GM12865 (cell line): ENCODE measurements at places on chromosomes 1 and 21.

GRCh38 chr21:40299451-40299850 is 432.2 kb downstream of the PCP4 start:
- no peak for DNase-seq

DNA sequence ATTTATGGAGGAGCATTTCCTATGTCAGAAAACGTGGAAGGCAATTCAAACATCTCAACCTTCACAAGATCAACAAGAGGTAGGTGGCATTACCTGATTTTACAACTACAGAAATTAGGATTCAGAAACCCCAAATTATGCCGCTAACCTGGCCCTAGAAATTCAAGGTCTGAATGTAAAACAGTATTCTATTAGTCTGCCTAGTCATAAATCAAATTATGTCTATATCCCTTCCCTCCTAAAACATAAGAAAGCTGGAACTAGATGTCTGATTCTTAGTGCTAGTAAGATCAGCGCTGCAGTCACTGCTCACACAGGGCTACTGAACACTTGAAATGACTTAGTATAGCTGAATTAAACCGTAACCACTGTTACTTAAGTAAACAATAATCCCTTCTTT is 1.4 kb downstream of the TOMM20 start:
- DNase-seq = no peak

DNA sequence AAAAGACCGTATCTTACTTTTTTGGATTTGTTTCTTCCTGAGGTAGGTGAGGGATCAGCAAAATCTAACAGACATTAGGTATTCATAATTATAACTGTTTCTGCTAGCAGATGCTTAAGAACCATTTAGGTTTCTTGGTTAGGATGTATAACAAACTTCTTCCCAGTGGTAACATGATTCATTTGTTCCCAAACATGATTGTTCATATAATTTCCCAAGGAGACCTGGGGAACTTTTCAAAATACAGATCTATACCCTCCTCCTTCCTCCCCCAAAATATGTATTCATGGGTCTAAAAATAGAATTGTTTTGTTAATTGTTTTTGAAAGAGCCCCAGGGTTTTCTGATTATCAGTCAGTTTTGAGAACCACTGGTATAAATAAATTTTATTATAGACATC is 228.2 kb downstream of the COP1 start:
- DNase-seq = no peak

DNA sequence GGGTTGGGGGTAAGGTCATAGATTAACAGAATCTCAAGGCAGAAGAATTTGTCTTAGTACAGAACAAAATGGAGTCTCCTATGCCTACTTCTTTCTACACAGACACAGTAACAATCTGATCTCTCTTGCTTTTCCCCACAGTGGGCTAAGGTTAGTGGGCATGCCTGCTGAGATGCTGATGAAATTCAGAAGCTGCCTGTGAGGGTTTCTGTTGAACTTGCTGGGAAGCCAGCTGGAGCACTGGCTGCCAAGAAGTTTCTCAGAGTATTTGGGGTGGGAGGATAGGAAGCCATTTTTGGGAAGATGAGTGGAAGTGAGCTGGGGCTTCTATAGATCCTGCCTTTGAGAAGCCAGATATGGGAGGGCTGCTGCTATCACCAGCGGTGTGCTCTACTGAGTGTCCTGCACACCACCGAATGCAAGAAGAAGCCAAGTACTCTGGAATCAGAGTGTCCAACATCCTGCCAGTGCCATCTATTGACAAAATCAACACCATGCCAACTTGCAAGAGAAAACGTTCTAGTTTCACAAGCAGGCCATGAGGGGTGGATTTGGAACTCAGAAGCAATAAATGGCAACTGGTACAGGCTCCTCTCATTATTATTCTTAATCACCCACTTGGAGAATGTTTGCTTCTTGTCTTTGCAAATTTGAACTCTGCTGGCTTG is 102.7 kb downstream of the PTPRU start:
- no peak for DNase-seq

GRCh38 chr1:101371259-101371658 is 134.4 kb downstream of the S1PR1 start:
- DNase-seq = peak; percentile 93

DNA sequence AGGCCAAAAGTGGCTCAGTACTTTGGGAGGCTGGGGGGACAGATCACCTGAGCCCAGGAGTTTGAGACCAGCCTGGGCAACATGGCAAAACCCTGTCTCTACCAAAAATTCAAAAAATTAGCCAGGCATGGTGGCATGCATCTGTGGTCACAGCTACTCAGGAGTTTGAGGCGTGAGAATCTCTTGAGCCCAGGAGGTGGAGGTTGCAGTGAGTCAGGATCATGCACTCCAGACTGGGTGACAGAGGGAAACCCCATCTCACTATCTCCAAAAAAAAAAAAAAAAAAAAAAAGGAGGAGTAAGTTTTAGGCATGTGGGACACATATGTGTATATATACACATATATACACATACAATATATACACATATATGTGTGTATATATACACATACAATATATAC is 165.3 kb upstream of the DPYD start:
- DNase-seq = no peak

- DNase-seq = peak; percentile 83
Observed at GRCh38 chr1:226653311-226653921, 85.7 kb downstream of the ITPKB start.

DNA sequence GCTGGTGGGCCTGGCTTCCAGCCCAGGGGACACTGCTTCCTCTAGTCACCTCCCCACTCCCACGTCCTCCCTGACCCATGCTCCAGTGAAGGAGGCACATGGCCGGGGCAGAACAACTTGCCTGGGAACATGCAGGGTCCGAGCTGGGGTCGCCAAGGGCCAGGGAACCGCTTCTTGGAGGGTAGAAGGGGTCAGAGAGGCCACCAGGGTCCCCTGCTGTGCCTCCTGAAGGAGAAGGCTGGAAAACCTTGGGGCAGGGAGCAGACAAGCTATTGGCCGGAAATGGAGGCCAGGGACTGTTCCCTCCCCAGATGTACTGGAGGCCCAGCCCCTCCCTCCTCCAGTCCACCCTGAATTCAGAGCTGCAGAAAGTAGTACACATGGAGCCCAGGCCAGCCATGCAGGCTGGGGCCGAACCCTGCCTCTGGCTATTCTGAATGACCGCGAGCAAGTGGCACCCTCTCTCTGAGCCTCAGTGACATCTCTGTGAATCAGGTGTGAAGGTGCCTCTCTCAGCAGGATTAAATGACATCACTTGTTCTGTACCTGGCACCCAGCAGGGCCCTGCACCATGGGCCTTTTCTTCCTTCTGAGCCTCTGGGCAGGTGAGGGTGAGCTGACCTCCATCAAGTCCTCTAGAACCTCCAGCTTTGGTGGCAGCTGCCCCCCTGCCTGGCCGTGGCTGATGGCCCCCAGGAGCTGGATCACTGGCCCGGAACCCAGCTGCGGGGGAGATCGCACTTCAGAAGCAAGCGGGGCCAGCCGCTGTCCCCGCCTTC is 15.7 kb downstream of the SPOCD1 start:
- DNase-seq = no peak

DNA sequence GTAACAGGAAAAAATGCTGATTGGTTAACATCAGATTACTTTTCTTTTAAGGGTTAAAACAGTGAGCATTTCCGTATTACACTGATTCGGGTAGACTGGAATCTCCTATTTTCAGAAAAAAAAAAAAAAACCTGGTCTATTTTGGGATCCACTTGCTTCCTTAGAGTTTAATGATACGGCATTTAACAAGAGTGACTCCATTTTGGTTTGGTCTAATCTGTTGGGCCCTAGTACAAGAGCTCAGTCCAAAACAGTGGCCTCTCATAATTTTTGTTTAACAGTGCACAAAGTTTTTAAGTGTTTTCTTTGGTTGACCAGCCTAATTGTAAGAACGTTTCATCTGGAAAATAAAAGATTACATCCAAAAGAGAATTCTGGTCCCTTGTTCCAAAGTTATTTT is 120.2 kb downstream of the NRDC start:
- DNase-seq = no peak

DNA sequence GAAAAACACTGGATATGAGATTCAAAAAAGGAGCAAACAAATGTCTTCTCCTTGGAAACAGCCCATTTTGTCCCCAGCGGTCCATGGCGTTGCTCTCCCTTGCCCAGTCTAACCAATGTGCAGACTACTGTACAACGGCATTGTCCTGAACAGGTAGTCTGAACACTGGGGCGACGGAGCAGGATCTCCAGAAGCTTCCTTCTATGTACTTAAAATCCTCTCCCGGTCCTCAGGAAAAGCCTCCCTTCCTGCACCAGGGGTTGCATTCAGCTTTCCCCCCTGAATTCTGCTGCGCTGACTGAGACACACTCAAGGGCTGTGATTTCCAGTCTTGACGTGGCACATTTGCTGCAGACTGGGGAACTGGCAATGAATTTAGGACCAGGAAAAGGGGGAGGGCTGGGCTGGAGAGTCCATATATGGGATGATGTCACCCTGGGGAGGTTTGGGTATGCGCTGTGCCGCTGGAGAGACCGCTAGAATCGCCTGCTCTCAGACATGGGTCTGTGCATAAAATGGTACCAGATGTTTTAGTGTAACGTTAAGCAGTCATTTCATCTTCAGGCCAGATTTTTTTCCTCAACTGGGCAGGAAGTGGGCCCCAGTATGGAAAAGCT is 275.9 kb upstream of the C1orf105 start:
- DNase-seq = no peak

- DNase-seq = no peak
Observed at GRCh38 chr1:178335426-178335825, 161.3 kb downstream of the CLEC20A start.

DNA sequence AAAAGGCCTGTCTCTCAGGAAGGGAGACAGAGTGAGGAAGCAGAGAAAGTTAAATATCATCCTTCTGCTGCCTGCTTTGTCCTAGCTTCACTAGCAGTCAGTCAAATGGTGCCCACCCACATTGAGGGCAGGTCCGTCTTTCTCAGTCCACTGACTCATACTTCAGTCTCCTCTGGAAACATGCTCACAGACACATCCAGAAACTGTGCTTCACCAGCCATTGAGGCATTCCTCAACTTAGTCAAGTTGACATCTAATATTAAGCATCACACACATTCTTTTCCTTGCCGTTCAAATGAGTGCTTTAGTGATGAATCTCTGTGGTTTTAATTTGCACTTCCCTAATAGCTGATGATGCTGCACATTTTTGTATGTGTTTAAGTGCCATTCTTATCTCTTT is 777.8 kb upstream of the PRMT6 start:
- no peak for DNase-seq

GRCh38 chr1:216183454-216183853 is 239.8 kb downstream of the USH2A start:
- no peak for DNase-seq

- DNase-seq = no peak
Observed at GRCh38 chr1:198749279-198749678, 110.4 kb downstream of the PTPRC start.

- no peak for DNase-seq
Observed at GRCh38 chr1:1223321-1223720, 8.5 kb downstream of the SDF4 start.

- no peak for DNase-seq
Observed at GRCh38 chr1:161988413-161988812, 35.3 kb downstream of the OLFML2B start.

DNA sequence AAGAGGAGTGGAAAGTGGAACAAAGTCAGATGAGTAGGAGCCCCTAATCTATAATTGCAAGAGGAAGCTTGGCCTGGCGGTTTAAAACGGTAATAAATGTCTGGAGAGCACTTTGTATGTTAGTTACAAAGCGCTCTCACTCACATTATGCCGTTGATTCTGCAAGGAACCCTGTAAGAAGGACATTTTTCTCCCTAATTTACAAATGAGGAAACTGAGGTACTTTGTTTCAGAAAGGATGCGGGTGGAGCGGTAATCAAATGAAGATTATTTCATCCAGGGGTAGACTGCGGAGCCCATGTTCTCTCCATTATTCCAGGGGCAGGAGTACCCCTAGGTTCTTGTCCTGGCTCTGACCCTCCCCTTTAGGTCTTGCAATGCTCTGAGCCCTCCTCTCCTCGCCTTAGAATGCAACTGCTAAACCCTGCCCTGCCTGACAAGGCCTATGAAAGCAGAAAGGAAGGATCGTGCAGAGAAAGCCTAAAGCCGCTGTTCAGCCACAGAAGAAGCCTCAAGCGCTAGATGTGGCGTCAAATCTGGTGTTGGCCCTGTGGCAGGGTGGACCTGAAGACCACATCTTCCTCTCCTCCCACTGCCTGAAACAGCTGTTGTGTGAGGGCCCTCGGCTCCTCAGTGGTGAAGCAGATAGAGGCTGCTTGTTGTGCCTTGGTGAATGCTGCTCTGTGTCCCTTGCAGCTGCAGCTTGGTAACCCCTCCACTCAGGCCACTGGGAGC is 588 bp upstream of the PACC1 start:
- peak; percentile 38 for DNase-seq

GRCh38 chr1:33455539-33456501 is 16.6 kb upstream of the ZSCAN20 start:
- peak; percentile 85 for DNase-seq
